ENCODE measurements at places on chromosomes 4 and X.

GRCh38 chrX:2488621-2489285 is 12.0 kb downstream of the DHRSX start:
- DNase-seq, result no peak

- no peak for DNase-seq
Measured at GRCh38 chr4:26039639-26040359, 125.8 kb downstream of the SMIM20 start.

DNA sequence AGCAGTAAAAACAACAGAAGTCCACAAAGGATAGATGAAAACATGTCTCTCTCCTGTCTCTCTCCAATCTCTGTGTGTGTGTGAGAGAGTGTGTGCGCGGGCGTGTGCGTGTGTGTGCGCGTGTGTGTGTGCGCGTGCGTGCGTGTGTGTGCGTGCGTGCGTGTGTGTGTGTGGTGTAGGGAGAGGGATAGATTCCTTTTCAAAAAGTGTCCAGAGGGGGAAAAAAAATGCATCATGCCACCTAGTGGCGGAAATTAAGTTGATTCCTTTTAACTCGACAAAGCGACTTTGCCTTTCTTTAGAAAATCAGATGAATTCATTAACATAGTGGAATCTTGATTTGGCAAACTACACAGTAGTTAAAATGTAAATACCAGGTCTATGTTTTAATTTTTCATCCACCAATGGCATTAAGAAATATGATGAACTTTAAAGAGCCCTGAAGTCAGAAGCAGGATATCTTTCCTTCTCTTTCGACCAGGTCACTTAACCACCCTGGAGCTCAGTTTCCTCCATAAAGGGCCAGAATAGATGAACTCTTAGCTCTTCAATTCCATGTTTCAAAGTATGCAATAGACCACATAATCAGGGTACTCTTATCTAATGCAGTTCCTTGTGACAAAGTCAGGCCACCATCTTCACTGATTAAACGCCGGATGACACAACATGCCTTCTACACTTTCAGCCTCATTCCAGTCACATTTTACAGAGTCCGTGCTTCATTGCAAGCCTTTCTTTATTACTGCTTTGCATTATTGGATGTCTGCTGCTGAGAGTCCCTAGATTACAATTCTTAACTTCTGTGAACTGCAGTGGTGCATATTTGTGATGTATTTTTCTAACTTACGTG is 162.8 kb downstream of the FBXO8 start:
- DNase-seq, result peak; percentile 4

GRCh38 chrX:132855780-132856341 is 102.6 kb downstream of the HS6ST2 start:
- no peak for DNase-seq

DNA sequence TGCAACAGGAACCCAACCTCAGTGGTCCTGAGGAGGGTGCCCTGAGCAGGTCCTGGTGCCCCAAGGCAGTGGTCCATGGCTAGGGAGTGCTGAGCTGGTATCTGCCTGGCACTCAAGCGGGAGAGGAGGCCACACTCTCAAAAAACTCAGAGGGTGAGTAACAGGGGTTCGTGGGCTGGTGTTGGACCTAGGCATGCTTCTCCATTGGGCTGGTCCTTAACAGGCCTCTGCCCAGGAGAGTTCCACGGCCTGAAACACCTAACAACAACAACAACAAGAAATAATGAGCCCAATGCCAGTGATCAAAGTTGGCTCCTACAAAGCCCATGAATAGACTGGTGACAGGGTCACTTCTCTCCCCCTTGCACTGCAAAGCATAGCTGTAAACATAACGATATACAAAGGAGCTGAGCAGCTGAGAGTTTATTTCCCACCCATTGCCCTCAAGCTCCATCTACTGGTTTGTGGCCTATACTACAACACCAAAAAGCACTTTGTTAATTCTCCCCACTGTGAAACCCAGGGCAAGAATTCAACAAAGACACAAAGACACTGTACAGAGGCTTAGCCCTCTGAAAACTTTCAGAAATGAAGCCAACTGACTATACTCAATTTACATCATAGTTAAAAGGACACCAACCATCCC is 736.1 kb upstream of the ADGRL3 start:
- DNase-seq, result no peak

GRCh38 chr4:8893624-8894423 is 22.2 kb upstream of the HMX1 start:
- no peak for DNase-seq

DNA sequence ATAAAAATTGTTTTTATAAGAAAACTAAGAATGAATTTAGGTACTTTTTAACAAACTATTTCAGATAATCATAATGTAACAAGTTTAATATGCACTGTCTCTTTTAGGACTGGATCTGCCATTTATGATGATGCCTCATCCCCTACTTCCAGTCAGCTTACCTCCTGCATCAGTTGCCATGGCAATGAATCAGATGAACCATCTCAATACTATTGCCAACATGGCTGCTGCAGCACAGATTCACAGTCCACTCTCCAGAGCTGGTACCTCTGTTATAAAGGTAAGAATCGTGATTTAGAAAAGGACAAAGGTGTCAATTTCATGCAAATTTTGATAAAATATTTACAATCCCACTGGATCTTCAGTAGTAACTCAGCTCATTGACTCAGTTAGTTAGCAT is 566.2 kb downstream of the DACH2 start:
- DNase-seq, result no peak
